ENCODE measurements at places on chromosomes 1 and 21.

GRCh38 chr1:221459558-221459957 lies 282.3 kb downstream of the DUSP10 start:
- no peak for DNase-seq

DNA sequence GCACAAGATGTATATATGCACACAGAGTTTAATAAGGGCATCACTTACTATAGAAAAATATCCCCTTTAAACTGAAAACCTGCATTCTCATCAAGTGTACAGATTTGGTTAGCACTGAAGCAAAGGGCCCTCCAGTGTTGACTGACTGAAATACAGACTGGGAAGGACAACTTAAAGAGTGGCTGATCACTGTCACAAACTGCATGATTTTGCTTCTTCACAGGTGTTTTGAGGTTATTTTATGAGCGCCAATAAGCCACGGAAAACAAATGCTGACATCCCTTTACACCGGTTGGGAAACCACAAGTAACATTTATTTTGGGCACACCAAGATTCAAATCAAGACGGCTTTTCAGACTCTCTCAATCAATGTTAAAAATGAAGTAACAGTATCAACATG lies 30.9 kb upstream of the RAP1GAP start:
- DNase-seq: no peak

DNA sequence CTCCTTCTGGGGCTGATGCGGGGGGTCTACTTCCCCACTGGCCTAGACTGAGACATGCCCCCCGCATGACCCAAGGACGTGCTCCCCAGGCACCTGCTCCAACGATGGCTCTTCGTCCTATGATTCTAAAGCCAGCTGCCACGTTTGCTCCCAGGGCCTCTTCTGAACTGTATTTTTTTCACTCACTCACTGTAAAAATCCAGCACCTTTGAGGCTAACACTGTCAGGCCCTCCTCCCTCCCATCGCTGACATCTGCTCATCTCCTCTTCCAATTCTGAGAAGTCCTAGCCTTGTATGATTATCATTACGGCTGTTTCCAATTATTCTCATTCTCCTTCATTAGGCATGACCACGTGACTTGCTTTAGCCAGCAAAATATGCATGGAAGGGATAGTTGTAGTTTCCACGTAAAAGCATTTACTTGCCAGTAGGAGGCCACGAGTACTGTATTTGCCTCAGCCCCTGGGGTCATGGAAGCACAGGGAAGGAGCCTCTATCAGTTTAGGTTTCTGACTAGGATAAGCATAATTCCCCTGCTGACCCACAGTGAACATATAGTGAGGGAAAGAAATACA lies 19.1 kb upstream of the EDN2 start:
- DNase-seq: no peak

DNA sequence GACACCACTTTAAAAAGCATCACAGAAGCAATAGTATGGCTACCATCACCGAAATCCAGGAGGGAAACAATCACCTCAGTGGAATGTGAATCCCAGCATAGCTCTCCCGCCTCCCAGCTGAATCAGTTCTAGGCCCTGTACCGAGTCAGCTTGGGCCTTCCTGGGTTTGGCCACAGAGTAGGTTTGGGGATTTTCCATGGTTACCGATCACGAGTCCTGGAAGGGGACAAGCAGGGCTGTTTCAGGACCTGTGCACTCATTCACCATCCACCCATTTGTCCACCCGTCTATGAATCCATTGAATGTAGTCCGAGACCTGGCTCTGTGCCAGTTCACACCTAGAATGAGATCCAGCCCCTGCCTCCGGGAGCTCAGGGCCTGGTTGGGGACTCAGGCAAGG lies 94.2 kb downstream of the ARHGEF10L start:
- DNase-seq: no peak

- no peak for DNase-seq
These were observed 150.6 kb upstream of the KCTD3 start for GRCh38 chr1:215416497-215416896.

DNA sequence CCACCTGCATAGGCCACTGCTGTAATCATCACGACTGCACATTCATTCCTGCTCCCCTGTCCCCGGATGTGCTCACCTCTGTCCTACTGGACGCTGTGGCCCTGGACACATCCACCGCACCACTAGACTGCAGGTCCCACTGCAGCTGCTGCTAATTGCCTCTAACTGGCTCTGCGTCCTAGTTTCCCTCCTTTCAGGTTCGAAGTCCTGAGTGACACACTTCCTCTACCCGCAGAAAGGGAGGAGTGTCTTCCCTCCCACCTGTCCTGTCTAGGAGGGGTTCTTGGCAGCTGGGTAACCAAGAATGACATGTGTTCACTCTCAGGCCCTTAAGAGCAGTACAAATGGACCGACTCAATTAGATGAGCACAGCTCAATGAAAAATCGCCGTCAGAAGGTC lies 40.5 kb upstream of the ITPKB start:
- no peak for DNase-seq

GRCh38 chr1:170863621-170864020 lies 71.7 kb upstream of the MROH9 start:
- DNase-seq: no peak

DNA sequence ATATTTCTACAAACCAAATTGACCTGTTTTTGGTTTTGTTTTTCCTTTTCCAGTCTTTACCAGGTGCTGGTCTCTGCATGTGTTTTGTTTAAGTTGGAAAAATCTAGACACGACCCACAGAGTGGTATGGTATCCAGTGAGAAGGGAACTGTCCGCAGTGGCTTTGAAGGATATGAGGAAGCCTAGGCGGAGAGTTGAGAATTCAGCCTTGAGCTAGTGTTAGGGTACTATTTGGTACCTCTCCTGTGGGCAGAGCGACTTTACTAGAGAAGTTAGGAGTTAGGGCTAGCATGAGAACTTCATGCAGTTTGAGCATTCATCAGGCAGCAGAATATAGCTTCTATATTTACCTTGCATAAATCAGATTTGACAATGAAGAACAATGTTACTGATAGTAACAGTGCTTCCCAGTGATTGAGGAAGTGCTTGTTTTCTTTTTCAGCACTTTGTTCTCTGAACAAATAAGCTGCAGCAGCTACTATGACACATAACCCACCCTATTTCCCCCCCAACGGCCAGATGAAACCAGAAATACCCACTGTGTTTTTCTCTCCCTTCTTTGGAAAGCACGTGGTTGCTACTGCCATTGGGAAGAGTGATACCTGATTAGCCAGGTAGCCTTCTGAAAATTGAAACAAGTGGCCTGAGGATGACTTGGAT lies 19.0 kb downstream of the MRPS6 start:
- no peak for DNase-seq

GRCh38 chr1:203422656-203423055 lies 53.0 kb upstream of the PRELP start:
- DNase-seq: no peak

DNA sequence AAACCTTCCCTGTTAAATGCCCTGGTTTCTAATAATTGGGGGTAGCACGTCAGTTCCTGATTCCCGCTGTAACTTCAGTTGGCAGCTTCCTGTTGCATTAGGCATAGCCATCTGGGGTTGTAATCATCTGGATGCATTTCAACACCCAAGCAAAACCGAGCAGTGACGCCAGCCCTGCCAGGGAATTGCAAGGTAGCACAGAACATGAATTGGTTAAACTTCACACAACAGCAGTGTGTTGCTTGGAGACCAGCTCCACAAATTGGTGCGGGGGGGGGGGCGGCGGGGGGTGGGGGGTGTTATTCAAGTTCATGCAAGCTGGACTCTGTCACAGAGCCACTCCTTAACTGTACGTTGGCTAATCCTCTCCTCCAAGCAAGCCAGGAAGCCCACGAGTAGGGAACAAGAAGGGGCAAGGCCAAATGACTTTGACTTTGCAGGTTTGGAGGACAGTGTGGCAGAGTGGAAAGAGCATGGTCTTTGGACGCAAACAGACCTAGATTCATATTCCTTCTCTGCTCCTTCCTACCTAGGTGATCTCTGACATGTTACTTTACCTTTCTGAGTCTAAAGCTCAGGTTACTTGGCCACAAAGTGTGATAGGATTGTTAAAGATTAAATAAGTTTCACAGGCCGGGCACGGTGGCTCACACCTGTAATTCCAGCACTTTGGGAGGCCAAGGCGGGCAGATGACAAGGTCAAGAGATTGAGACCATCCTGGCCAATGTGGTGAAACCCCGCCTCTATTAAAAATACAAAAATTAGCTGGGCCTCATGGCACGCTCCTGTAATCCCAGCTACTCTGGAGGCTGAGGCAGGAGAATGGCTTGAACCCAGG lies 4.7 kb downstream of the LAX1 start:
- DNase-seq: peak; percentile 98

- DNase-seq: no peak
These were observed 5.6 kb downstream of the RXRG start for GRCh38 chr1:165439330-165439729.

- DNase-seq: no peak
These were observed 22.4 kb upstream of the SMPDL3B start for GRCh38 chr1:27912429-27912828.

DNA sequence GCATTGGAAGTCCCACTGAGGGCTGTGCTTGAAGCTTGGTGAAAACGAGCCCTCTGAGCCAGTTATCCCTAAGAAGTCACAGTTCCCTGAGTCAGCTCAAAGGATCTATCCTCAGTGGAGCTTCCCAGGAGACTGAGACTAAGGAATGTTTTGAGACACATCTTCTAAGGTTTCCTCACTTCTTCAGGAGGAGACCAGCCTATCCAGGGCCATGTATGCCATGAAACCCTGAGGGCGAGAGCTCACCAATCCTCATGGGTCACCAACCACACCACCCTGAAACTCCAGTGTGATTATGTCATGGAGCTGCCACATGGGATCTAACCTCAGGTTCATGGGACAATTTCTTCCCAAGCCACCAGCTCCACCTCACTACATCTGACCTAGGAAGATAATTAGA lies 7.6 kb upstream of the TIE1 start:
- DNase-seq: no peak

- DNase-seq: peak; percentile 27
These were observed 9.2 kb upstream of the PTGS2 start for GRCh38 chr1:186689376-186689775.

GRCh38 chr21:33998809-33999208 lies 74.6 kb upstream of the MRPS6 start:
- no peak for DNase-seq

- peak; percentile 98 for DNase-seq
These were observed 20.8 kb downstream of the KCNJ15 start for GRCh38 chr21:38277501-38278131.
